ENCODE measurements at places on chromosomes 7 and 10.

DNA sequence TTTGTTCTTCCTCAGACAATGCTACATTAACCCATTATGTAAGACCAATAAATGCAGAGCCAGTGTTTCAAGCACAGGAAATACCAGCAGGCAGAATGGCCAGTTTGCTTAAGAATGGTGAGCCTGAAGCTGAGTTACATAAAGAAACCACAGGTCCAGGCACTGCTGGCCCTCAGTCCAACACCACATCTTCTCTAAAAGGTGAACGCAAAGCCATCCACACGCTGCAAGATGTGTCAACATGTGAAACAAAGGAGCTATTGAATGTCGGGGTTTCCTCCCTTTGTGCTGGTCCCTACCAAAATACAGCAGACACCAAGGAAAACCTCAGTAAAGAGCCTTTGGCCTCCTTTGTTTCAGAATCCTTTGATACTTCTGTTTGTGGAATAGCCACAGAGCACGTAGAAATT lies 63.8 kb downstream of the TASOR2 start:
- no peak for DNase-seq

GRCh38 chr7:44100458-44101302 lies 3.5 kb upstream of the AEBP1 start:
- no peak for DNase-seq

DNA sequence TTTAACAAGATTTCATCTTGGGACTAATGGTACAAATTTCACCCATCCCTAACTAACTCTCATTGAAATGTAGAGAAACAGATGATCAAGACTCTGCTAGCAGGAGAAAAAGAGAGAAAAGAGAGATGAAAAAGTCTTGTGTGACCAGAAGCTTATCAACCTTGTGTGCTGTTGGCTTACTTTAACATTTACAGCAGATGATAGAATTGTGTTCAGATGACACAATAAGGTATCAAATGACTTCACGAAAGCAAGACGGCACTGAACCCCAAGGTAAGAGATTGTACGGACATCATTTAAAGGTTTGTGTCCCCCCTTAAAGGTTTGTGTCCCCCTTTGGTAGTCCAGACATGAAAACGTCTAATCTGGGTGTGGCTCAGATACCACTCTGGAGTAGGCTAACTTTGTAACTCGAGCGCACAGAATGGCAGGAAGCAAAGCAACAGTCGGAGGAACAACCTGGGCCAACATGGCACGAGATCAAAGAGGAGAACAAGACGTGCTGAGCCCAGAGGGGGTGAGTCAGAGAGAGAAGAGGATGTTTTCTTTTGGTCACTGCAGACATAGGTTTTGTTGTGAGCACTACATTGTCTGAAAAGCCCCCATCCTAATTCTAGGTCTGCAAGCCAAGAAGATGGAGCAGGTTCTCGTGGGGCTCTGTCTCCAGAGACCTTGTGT lies 10.4 kb upstream of the LMBR1 start:
- DNase-seq = no peak

- no peak for DNase-seq
These were observed 47.1 kb upstream of the UBN2 start for GRCh38 chr7:139183878-139184338.

GRCh38 chr10:86180861-86181260 lies 185.7 kb downstream of the GRID1 start:
- no peak for DNase-seq

- DNase-seq = no peak
These were observed 98.3 kb downstream of the TMEM130 start for GRCh38 chr7:98771519-98771918.

- DNase-seq = no peak
These were observed 5.8 kb upstream of the PLEKHA1 start for GRCh38 chr10:122368502-122369254.

GRCh38 chr7:25069900-25070443 lies 55.1 kb downstream of the CYCS start:
- DNase-seq = peak; percentile 39

GRCh38 chr7:45642044-45642443 lies 67.9 kb downstream of the ADCY1 start:
- DNase-seq = no peak

DNA sequence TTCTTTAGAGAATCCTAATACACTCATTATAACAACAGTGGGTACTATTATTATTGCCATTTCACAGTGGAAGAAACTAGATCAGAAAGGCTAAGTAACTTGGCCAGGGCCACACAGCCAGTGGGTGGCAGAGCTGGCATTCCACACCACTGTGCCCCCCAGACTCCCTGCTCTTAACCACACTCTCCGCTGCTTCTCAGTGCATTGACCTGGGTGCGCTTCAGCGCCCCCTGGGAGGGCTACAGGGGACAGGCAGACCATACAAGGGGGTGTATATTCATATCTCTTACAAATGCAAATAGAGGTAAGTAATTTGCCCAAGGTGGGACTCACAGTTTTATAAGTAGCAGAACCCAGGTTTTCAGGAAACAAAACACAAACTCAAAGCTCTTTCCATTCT lies 77.0 kb upstream of the NMT2 start:
- no peak for DNase-seq

GRCh38 chr10:17512341-17513001 lies 58.1 kb upstream of the ST8SIA6 start:
- DNase-seq = no peak

- DNase-seq = no peak
These were observed 29.4 kb upstream of the SGMS1 start for GRCh38 chr10:50653142-50653541.

- no peak for DNase-seq
These were observed 225.9 kb downstream of the WDR11 start for GRCh38 chr10:121076776-121077715.

DNA sequence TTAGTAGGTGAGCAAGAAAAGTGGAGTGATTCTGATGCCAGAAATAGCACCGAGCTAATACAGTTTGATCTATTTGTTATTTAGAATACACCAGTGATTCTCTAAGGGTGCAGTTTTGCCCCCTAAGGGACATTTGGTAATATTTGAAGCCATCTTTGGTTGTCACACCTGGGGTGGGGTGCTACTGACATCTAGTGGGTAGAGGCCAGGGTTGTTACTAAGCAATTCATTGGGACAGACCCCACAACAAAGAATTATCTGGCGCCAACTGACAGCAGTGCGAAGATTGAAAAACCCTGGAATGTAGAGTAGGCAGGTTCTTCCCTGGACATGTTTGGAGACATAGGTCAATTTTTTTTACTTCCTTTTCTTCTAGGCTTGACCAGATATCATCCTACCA lies 14.6 kb downstream of the PALS2 start:
- no peak for DNase-seq

GRCh38 chr10:83713423-83713822 lies 425.9 kb upstream of the GHITM start:
- no peak for DNase-seq

GRCh38 chr10:119370111-119370741 lies 162.9 kb downstream of the GRK5 start:
- DNase-seq = no peak

- no peak for DNase-seq
These were observed 132.8 kb downstream of the PRKAG2 start for GRCh38 chr7:151744051-151744580.

GRCh38 chr10:96470116-96470743 lies 43.5 kb downstream of the TLL2 start:
- DNase-seq = peak; percentile 56

DNA sequence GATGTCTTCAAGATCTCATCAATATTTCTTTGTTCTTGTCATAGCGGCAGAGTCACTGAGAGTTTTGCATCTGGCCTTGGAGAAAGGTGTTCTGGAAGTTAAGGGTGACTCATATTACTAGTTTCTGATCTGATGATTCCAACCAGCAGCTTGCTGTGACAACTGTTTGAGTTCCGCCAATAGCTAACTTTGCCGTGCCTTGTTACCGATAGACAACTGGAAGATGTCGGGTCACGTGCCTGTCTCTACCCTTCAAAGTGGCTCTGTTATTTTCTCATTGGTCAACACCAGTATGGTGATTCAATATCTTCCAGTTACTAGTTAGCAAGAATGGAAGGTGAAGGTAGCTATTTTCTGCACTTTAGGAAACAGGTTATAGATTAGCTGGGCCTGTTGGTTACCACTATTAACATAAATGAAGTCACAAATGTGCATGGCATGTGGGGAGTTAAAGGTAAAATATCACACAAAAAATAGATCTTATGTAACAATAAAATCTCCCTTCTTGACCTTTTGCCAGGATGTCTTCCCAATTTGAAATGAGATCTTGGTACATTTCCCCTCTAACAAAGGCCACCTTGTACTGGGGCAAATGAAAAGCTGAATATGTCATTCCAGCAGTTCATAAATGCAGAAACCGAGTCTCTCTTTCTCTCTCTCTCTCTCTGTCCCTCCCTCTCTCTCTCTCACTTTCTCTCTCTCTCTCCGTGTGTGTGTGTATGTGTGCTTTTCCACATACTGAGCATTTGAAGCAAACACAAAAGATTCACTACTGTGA lies 2.6 kb upstream of the MGAM2 start:
- no peak for DNase-seq

DNA sequence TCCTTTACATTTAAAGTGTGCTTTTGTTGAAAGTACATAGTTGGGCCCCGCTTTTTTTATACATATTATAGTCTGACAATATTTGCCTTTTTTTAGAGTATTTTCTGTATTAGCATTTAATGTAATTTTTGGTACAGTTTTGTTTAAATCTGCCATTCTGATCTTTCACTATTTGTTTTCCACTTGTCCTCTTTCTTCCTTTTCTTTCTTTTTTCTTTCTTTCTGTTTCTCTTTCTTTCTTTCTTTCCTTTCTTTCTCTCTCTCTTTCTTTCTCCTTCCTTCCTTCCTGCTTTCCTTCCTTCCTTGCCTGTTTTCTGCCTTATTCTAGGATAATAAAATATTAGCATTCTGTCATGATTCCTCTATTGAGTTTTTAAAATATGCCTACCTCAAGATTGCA lies 9.5 kb downstream of the LIPK start:
- no peak for DNase-seq

GRCh38 chr10:103637927-103638557 lies 144.5 kb downstream of the NEURL1 start:
- DNase-seq = no peak

- no peak for DNase-seq
These were observed 103.4 kb downstream of the GRID1 start for GRCh38 chr10:86263209-86263608.

- no peak for DNase-seq
These were observed 205.3 kb downstream of the ADARB2 start for GRCh38 chr10:1531883-1532597.

DNA sequence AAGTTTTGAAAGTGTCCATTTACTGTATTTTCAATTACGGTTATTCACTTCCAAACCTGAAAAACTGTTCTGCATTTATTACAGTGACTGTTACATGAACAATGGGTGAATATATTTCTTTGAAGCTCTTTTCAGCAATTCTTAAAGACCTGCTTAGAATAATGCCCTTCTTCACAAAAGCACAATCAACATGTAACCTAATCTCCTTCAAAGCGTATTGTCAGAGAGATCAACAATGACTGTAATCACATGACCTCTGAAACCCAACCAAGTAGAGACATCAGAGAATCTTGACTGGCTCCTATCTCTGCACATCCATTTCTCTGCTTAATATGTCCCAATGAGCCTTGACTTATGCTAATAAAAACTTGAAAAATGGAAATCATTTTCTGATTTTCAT lies 126.7 kb downstream of the NRCAM start:
- DNase-seq = no peak

DNA sequence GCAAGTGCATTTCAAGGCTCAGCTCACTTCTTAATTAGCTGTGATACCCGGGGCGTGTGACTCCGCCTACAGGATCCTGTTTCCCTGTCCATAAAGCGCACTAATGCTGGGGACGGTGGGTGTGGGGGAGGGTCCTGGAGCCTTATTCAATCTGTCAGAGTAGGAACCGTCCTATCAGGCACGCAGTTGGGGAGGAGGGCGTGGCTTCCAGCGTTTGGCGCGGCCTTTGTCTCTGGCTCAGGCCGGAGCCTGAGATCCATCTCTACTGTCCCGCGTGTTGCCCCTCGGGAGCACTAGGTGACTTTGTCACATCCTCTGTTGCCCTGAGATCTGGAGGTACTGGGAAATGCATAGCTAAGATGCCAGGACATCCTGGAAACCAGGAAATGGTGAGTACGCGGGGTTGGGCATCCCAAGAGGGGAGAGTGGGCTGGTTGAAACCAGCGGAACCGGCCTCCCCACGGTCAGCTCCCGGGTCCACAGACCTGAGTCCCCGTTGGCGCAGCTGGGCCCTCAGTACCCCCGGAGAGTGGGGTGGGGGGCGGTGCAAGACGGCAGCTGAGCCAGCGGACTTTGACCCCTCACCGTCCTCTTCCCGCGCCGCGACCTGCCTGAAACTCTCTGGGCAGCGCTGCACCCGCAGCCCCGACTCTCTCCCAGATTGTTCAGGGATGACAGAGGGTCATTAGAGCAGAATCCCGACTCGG lies 104.4 kb upstream of the ZNF92 start:
- DNase-seq = no peak

GRCh38 chr7:7595451-7595850 lies 28.8 kb downstream of the MIOS start:
- no peak for DNase-seq

DNA sequence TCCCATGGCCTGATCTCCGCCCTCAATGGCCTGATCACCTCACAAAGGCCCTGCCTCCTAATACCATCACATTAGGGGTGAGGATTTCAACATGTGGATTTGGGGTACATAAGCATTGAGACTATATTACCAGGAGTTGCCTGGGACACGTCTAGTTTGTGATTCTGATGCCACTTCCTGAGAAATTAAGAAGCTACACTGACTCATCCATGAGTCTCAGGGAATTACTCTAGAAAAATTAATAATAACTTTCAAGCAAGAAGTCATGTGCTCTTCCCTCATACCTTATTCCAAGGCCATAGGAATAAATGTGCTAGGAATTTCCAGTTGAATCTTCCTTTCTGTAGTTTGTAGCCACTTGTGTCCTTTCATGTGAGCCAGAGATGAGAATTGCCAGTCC lies 519.3 kb upstream of the MKI67 start:
- no peak for DNase-seq

DNA sequence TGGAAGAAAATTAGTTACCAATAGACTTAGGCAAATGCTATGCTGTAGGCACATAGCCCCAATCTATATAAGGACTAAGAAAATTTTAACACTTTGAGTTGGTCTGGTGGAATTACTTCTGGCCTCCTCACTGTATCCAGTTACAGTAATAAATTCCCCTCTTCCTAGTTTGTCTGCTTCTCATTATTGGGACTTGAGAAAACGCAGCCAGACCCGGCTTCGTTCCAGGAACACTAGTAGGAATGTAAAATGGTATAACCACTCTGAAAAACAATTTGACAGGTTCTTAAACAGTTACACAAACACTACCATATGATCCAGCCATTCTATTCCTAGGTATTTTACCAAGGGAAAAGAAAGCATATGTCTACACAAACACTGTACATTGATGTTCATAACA lies 150.2 kb downstream of the VPS50 start:
- DNase-seq = no peak

- DNase-seq = no peak
These were observed 11.1 kb downstream of the MSRB2 start for GRCh38 chr10:23106331-23107072.
